Left kidney (tissue), 8 donors: ENCODE measurements at places on chromosomes 16 and 17.

- no peak for DNase-seq
Observed at GRCh38 chr16:57632568-57632967, 4.1 kb downstream of the ADGRG1 start.

- DNase-seq = no peak
Observed at GRCh38 chr16:20538181-20538580, 38.0 kb downstream of the ACSM2B start.

GRCh38 chr17:80833952-80834892 lies 157.4 kb upstream of the CHMP6 start:
- no peak for DNase-seq

DNA sequence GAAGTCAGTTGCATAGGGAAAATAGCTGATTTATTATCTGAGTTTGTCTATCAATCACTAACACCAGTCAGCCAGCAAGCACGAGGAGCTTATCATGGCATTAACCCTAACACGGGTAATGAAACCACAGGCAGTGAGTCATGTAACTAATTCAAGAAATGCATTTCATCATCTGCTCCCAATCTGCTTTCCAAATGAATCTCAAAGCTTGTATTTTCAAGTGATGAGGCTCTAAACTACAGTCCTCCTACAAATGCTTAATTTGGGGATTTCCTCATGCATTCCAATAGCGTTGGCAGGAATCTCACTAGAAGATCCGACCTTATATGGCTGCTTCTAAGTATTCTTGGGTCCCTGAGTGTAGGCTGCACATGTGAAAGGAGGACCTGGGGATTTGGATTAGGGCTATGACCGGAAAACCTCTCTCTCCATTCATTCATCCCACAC lies 118.4 kb upstream of the HSBP1 start:
- DNase-seq = no peak

GRCh38 chr17:539766-540165 lies 174.9 kb downstream of the VPS53 start:
- no peak for DNase-seq

DNA sequence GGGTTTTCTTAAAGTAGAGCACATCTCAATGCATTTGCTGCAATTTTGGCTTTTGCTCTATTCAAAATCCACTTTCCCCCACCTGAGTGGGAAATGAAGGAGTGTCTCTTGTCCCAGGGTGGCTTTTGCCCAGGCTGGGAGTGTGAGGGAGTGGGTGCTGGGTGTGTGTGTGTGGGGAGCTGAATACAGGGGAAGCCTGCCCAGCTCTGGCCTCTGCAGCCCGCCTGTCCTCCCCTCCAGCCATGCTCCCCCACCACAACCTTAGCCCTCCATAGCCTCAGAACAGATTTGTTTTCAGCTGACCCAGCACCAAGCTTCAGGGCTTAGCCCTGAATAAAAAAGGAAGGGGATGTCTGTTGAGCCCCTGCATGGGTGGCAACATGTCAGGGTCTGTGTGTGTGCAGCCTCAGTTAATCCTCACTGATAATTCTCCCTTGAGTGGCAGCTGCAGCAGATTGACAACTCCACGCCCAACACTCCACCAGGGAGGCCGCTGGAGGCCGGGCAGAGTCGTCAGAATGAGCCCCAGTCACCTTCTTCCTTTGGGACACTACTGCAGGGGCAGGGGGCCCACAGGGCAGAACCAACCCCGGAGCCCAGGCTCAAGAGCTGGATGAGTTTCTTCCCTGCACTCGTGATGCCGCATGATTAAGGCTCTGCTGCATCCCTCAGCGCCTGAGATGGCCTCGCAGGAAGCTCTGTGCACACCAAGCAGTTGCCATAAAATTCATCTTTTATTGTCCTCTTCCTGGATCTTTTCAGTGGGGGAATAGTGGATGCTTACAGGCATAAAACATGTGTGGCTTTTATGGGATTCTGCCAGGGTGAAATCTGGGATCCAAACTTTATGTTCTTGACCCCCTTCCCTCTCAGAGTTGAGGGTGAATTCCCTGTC lies 55.0 kb downstream of the SPACA3 start:
- DNase-seq = no peak

- DNase-seq = no peak
Observed at GRCh38 chr17:45149669-45150664, 1.7 kb downstream of the HEXIM1 start.

DNA sequence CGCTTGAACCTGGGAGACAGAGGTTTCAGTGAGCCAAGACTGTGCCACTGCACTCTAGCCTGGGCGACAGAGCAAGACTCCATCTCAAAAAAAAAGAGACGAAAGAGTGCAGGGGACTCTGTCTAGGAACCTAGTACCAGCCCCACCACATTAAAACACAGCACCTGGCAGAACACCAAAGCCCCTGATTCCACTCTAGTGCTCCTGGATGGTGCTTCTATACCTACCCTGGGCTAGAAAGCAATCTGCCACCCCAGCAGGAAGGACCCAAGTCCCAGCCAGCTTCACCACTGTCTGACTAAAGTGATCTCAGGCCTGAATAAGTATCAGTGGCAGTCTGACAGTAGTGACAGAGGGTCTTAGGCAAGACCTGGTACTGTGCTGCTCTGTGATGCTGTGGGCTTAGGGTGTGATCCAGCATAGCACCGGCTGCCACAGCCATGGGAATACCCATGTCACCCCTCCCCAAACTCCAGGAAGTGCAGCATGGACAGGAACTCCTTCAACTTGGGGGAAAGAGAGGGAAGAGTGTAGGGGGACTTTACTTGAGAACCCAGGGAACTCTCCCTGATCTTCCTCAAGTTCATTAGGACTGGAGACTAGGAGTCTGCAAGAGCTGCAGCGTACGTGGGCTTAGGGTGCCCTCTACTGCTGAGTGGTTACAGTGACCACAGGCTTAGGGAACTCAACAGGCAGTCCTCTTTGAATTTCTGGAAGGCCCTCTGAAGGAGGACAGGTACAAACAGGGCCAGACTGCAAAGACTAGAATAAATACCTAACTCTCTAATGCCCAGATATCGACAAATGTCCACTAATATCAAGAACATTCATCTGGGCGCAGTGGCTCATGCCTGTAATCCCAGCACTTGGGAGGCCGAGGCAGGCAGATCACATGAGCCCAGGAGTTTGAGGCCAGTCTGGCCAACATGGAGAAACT lies 30.0 kb upstream of the RNF43 start:
- peak; percentile 39 for DNase-seq

DNA sequence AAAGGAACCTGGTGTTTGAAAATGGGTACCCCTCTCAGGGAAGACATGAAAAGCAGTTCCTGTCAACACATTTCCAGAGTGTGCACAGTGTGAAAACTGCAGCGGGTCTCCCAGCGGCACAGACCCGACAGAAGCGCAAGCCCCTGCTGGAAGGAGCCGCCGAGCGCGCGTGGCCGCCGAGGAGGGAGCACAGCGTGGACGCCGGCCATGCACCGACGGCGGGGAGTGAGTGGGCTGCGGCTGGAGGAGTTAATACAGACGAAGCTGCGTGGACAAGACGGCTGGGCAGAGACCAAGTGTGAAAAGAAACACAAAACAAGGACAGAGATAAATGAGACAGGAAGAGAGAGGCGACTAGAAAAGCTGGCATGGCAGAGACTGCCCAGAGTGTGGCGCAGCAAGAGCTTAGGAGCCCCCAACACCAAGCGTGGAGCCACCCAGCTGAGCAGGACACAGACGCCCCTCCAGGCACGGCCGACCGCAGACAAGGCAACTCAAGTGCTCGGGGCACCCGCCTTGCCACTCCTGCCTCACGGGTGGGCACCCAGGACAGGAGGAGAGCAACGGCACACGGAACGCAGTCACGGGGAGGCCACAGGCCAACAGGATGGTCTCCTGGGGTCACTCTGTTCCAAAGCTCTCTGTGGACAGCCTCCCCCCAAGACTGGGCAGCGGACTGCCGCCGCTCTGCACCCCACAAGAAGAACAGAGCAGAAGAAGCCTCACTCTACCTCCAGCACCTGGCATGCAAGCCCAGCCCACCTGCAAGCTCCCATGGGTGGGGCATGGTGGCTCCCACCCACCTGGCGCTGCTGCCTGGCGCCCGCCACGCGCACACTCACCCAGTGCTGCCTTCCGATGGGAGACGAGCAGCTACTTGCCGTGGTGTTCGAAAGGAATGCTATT lies 16.5 kb downstream of the SLC16A3 start:
- DNase-seq = no peak

GRCh38 chr16:82832821-82833220 lies 206.1 kb downstream of the CDH13 start:
- DNase-seq = no peak

DNA sequence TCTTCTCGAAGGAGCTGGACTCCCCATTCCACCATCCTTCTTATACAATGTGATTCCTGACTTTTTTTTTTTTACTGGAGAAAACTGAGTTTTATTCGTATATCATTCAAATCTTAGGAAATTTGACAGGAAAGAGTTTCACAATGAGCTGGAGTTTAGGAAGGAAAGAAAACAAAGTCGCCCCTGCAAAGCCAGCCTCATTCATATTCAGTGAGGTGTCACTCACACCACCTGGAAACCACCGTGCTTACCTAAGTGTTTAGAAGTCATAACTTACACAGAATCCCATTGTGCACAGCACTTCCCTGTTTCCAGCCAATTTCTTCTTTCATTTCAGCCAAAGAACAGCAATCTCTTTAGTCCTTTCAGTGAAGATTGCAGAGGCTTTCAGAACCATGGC lies 90.3 kb upstream of the CHMP6 start:
- DNase-seq = no peak

- DNase-seq = no peak
Observed at GRCh38 chr16:49183911-49184310, 97.7 kb downstream of the CBLN1 start.

GRCh38 chr17:58360296-58361063 lies 8.5 kb upstream of the SUPT4H1 start:
- no peak for DNase-seq

GRCh38 chr17:81808778-81809555 lies 5.0 kb downstream of the GCGR start:
- DNase-seq = no peak

- no peak for DNase-seq
Observed at GRCh38 chr17:8231701-8232100, 16.2 kb downstream of the CTC1 start.
